ENCODE measurements at places on chromosomes 13 and 19.

GRCh38 chr19:45508861-45509691 is 1.8 kb downstream of the VASP start:
- DNase-seq = peak; percentile 87

DNA sequence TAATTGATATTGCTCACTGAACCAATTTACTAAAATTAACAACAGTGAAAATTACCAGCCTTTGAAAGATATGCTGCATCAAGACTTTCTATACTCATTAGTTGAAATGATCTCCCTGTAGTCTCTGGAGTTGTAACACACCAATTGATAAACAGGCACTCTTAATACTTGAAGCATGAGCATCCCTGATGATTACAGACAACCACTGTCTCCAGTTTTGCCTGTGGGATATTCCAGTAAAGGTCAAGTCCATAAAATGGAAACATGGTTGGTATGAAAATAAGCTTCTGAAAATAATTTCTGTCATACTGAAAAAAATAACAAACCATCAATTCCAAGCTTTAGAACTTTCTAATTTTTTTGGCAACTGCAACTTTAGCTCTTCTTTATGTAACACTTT is 405.8 kb downstream of the SPRY2 start:
- DNase-seq = no peak

- no peak for DNase-seq
Measured at GRCh38 chr13:93670866-93671265, 444.3 kb downstream of the GPC6 start.

- DNase-seq = no peak
Measured at GRCh38 chr13:100707818-100708740, 33.5 kb upstream of the TMTC4 start.

GRCh38 chr13:26811581-26811980 is 51.0 kb upstream of the GPR12 start:
- DNase-seq = no peak

DNA sequence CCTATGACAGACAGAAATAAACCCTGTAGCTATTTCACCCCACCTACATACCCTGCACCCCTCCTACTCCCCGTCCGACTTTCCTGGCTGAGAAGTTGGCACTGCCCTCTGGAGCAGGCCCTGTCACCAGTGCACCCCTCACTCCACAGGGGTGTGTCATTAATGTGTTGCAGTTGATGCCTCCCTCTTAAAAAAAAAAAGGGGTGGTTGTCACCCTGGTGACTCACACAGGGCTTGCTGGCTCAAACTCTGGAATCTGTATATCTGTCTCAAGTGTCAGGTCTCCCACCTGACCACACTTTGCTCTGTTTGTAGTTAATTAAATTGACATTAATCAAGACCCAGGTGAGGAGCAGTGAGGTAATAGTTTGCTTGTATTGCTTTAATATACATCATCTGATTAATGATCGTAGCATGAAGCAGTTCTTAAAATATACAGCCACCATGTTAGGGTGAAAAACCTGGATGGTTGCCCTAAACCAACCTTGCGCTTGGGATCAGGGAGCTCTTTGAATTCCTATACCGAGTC is 2.0 kb upstream of the GATAD2A start:
- peak; percentile 51 for DNase-seq

- DNase-seq = peak; percentile 16
Measured at GRCh38 chr13:42883771-42884467, 102.5 kb downstream of the FAM216B start.

All from AG08396 (cell line).